ENCODE measurements at places on chromosomes 16 and 17.

- no peak for DNase-seq
Observed at GRCh38 chr16:9135797-9136196, 44.4 kb downstream of the HAPSTR1 start.

DNA sequence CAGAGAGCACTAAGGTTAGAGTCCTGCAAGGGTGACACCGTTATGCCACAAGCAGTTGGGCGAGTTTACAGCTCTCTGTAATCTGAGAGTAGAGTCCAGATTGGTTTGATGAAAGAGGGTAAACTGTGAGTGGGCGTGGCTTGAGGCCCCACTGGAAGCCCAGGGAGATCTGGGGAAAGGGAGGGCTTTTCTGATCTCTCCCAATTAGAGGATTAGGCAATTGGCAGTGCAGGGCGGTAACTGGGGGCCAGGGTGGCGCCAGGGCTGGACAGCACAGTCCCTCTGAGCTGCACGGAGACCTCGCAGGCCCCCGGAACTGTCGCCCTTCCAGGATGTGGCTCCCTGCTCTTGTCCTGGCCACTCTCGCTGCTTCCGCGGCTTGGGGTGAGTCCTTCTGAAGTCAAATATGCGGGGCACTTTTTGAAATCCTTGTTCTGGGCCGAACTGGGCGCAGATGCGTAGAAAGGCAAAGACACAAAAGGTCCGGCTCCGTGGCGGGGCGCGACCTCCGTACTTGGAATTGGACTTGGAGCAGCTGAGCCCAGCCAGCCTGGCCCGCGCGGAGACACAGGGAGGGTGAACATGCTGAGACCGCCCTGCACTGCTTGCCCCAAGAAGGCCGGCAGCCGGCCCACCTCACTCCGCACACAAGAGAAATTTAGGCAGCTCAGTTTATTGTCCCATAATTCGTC, 72.4 kb downstream of the CES1 start:
- DNase-seq = no peak

GRCh38 chr17:38591759-38592241, 14.0 kb downstream of the SRCIN1 start:
- DNase-seq = no peak

- no peak for DNase-seq
Observed at GRCh38 chr17:4796552-4796920, 572 bp downstream of the PSMB6 start.

GRCh38 chr16:57736419-57737351, 1.1 kb downstream of the KATNB1 start:
- DNase-seq = peak; percentile 29

- no peak for DNase-seq
Observed at GRCh38 chr16:72824027-72824426, 223.9 kb downstream of the ZFHX3 start.

GRCh38 chr17:79045842-79046196, 21.9 kb downstream of the C1QTNF1 start:
- DNase-seq = peak; percentile 28

- DNase-seq = no peak
Observed at GRCh38 chr16:86520317-86521210, 10.2 kb downstream of the FOXF1 start.

- no peak for DNase-seq
Observed at GRCh38 chr16:67016143-67016542, 12.8 kb upstream of the CBFB start.

GRCh38 chr16:87288753-87289362, 28.3 kb downstream of the C16orf95 start:
- DNase-seq = no peak

- no peak for DNase-seq
Observed at GRCh38 chr17:259341-259976, 78.0 kb upstream of the DOC2B start.

GRCh38 chr17:7834542-7834956, 532 bp downstream of the KDM6B start:
- no peak for DNase-seq

DNA sequence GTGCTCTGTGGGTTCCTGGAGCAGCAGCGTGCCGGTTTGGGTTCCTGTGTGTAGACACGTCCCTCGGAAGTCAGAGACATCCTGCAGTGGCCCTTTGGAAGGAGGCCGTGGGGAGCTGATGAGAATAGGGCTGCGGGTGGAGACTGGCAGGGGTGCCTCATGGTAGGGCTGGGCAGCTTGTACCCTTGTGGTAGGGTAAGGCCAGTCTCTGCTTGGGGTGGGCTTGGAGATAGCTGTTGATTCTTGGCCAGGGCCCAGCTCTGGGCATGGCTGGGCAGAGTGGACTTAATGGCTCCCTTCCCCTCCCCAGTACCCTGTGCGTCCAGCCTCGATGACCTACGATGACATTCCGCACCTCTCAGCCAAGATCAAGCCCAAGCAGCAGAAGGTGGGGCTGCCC, 10.6 kb downstream of the POLR3E start:
- DNase-seq = no peak

DNA sequence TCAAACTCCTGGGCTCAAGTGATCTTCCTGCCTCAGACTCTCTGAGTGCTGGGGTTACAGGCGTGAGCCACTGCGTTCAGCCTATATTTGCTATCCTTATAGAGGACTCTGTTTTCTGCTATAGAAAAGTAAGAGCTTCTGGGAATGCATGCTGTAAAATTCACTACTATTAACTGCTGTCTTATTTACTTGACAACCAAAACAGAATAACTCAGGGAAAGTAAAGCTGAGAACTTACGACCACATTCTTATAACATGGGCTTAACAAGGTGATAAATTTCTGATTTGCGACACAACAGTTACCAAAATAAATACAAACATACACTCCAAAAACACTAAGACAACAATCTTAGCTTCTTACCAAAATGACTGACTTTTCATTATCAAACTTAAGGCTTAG, 23.9 kb downstream of the APPBP2 start:
- DNase-seq = no peak

DNA sequence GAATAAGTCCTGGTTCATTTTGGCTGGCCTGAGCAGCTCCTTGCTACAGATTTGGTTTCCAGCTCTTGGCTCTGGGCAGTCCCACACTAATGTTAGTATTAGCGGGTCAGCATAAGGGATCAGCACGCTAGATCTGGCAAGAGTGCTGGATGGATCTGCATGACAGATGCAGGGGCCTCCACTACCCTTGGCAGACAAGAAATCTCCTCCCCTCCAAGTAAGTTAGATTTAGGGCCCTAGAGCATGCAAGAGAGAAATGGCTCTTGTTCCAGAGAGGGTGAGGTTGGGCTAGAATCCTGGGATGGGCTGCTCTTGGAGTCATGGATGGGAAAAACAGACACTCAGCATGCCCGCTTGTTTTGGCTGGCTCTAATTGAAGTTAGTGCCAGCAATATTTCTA, 414.3 kb downstream of the RBFOX1 start:
- DNase-seq = no peak

DNA sequence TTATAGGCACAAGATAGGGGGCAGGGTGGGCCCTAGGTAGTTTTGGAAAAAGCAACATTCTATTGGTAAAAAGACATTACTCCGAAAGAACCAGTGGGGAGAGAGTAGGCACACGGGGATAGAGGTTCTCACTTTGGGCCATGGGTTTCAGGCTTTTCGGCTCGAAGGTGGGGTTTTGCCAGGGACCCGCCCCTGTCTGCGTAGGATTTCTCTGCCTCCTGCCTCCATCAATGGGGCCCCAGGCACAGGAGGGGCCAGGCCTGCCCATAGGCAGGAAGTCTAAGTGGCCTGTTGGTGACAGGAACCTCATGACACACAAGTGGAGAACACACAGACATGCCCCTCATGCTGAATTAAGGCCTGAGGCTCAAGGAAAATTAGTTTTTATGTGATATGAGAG, 57.5 kb downstream of the RNF213 start:
- no peak for DNase-seq

All from activated CD4-positive, alpha-beta T cell treated with anti-CD3 and anti-CD28 coated beads, Interleukin-2, amount 50 U/mL, for 24 hours (primary cell).